ENCODE measurements at places on chromosomes 7 and 10. TPM values are rescaled to one million over a fixed set of nuclear protein-coding genes. Genes with fewer than 3 reads are reported as not detected.

The FEZF1 gene
- not detected for total RNA-seq

The CH25H gene
- total RNA-seq: 2.0 TPM

The KLF14 gene
- total RNA-seq: 0.15 TPM

The TSPAN12 gene
- total RNA-seq: 11.3 TPM

The ZC3HAV1L gene
- total RNA-seq: 12.5 TPM

The METTL27 gene
- total RNA-seq: 1.6 TPM

The APBB1IP gene
- total RNA-seq: 3.5 TPM

The IKZF5 gene
- total RNA-seq: 17.7 TPM

The SCIN gene
- 4.7 TPM for total RNA-seq

The BMPER gene
- 1.6 TPM for total RNA-seq

The ZNF365 gene
- 0.16 TPM for total RNA-seq

- no peak for DNase-seq
- no peak overlapping the region for H3K27ac ChIP-seq
Measured at GRCh38 chr10:112852306-112852705, 97.7 kb upstream of the TCF7L2 start.

DNA sequence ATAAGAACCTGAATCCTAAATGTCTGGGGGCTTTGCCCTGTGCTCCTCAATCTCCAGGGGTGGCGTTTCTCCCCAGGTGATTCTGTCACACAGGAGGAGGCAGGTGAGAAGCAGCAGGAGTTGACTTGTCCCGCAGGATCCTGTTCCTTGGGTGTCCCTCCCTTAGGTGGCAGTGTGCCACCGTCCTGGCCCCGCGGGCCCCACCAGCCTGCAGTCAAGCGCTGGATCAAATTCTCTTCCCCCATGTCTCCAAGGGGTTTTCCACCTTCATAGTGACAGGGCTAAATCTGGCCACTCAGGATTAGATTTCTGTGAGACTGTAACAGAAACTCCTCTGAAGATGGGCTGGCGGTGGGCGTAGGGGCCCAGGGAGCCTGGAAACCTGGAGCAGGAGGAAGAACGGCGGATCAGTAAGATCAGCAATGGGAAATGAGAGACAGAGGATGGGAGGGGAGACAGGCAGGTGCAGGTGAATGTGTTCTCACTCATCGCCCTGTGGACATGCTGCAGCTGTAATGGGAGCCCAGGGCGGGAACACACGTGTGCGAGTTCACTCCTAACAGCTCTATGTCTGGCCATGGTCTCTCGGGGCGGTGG, 329.2 kb upstream of the COBL start:
- H3K36me3 ChIP-seq: no peaks in the 10 kb centered on the region
- no peak overlapping the region for H3K4me3 ChIP-seq
- no peak for DNase-seq

- H3K4me1 ChIP-seq: no peaks in the 10 kb centered on the region
- H3K27ac ChIP-seq: no peak overlapping the region
- DNase-seq: no peak
- H3K4me3 ChIP-seq: no peak overlapping the region
- H3K27me3 ChIP-seq: no peaks in the 10 kb centered on the region
- H3K36me3 ChIP-seq: no peaks in the 10 kb centered on the region
Measured at GRCh38 chr10:84798312-84798711, 469.9 kb downstream of the CCSER2 start.

GRCh38 chr10:12344375-12345110, 4.8 kb upstream of the CAMK1D start:
- H3K4me3 ChIP-seq: no peak overlapping the region
- no peaks in the 10 kb centered on the region for H3K27me3 ChIP-seq
- H3K36me3 ChIP-seq: no peaks in the 10 kb centered on the region
- H3K27ac ChIP-seq: no peak overlapping the region
- no peak for DNase-seq

DNA sequence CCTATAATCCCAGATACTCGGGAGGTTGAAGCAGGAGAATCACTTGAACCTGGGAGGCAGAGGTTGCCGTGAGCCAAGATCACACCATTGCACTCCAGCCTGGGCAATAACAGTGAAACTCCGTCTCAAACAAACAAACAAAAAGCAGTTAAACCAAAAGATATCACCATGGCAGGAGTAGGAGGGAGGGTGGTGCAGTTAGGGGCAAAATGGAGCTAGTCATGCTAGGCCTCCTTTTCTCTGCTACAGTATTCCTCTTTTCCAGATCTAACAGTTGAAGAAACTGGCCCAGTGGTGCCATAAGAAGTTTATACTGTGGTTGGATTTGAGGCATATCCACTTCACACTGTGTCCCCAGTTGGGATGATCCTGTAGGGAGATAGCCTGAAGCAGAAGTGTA, 261.6 kb downstream of the SKIDA1 start:
- no peak overlapping the region for H3K4me3 ChIP-seq
- no peaks in the 10 kb centered on the region for H3K36me3 ChIP-seq
- H3K27ac ChIP-seq: no peak overlapping the region
- peaks cover 3% of the 10 kb centered on the region for H3K4me1 ChIP-seq

DNA sequence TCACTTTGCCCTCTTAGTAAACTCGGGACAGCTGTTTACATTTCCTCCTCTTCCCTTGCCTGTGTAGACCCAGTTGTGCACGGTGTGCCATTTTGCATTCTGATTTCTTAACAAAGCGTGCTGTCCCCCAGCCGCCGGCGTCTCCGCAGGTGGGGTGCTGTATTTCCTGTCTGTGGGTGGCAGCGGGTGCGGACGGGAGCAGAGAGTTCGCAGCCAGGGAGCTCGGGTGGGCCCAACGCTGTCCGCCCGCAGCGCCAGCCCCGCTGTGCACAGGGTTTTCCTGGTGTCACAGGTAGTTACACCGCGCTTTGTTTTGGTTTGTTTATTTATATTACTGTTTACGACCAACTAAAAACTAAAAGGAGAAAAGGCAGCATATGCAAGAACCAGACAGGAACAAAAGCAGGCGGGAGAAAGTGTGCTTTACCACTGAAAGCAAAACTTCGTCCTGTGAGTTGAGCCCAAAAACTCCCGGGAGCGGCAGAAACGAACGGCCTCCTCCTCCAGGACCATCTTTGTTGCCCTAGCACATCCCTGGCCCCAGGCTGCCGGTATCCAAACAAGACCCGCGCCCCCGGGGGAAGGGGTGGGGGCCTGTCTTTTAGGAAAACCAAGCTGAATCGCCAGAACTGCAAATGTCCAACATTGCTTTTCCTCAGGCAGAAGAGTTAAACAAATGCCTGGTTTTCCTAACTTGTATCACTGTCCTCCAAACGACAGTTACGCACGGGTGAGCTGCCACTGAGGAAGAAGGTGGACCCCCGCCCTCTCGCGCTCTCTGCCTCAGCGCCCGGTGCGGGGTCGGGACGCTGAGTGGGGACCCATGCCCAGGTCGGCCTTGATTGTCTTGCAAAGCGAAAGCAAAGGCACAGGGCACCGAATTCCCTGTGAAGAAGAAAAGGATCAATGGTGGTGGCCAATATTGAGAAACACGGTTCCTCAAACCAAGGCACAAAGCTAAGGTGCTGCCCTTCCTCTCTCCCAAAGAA, 45.9 kb upstream of the DRGX start:
- H3K36me3 ChIP-seq: no peaks in the 10 kb centered on the region
- no peaks in the 10 kb centered on the region for H3K4me1 ChIP-seq
- no peak overlapping the region for H3K27ac ChIP-seq
- no peak for DNase-seq
- H3K4me3 ChIP-seq: no peak overlapping the region

- no peak for DNase-seq
- H3K36me3 ChIP-seq: no peaks in the 10 kb centered on the region
- H3K27ac ChIP-seq: no peak overlapping the region
- H3K4me1 ChIP-seq: no peaks in the 10 kb centered on the region
Measured at GRCh38 chr7:124570558-124570957, 195.0 kb downstream of the GPR37 start.

DNA sequence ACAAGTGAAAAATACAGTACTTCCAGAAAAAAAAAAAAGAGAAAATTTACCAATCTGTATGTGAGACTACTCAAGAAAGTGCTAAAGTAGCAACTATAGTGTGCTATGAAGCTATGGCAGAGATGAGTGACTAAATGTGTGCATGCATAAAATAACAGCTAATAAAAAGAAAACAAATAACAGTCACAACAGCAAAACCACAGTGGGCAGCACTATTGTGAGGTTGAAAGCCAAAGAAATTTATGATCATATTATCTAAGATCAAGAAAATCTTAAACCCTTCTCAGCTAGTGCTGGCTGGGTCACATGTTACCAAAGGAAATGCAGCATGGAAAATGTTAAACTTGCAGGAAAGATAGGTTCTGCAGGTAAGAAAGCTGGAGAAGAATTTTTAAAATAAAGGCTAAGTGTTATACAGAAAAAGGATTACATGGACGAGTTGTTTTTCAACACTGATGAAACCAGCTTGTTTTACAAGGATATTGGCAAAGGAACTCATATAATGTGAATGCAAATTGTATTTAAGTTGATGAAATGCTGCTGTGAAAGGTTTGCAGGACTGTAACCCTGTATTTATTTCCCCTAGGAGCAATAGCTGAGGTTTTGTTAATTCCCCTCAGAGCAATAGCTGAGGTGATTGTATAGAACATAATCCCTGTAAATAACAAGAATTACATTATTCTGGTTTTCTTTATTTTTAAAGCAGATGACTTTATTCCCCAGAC, 15.6 kb upstream of the OR2A5 start:
- no peak overlapping the region for H3K4me3 ChIP-seq
- no peaks in the 10 kb centered on the region for H3K36me3 ChIP-seq
- no peak for DNase-seq
- no peaks in the 10 kb centered on the region for H3K27me3 ChIP-seq
- H3K27ac ChIP-seq: no peak overlapping the region
- no peaks in the 10 kb centered on the region for H3K4me1 ChIP-seq

- H3K4me3 ChIP-seq: no peak overlapping the region
- no peaks in the 10 kb centered on the region for H3K27me3 ChIP-seq
- DNase-seq: no peak
- no peaks in the 10 kb centered on the region for H3K4me1 ChIP-seq
- no peak overlapping the region for H3K27ac ChIP-seq
Measured at GRCh38 chr7:111900283-111900682, 305.9 kb downstream of the DOCK4 start.

DNA sequence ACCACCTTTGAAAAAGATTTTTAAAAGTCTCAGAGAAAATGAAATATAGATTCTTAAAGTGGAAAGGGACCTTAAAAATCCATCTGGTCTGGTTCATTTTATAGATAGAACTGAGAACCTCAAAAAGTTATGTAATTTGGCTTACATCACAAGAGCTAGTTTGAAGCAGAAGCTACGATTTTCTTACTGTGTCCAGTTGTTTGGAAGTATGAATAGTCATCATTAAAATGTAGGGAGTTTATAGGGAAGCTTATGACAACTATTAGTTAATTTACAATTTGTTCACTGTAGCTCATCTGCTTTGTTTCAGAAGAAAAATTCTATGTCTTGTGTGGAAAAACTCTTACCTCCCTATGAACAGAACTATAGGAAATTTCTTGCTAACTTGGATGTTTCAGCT, 26.9 kb downstream of the ZEB1 start:
- no peaks in the 10 kb centered on the region for H3K36me3 ChIP-seq
- H3K27me3 ChIP-seq: no peaks in the 10 kb centered on the region
- H3K27ac ChIP-seq: no peak overlapping the region

DNA sequence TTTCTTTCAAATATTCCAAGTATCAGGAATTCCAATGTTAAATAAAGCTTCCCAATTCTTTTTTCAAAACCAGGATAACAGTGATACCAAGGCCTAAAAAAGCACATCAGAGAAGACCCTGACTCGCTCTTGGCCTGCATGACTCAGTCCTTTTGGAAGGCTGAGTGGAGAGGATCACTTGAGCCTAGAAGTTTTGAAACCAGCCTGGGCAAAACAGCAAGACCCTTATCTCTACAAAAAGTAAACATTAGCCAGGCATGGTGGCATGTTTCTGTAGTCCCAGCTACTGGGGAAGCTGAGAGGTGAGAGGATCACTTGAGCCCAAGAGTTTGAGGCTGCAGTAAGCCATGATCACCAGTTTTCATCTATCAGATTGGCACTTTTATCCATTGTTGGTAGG, 18.7 kb downstream of the NFE2L3 start:
- H3K27me3 ChIP-seq: no peaks in the 10 kb centered on the region
- H3K36me3 ChIP-seq: no peaks in the 10 kb centered on the region
- DNase-seq: no peak
- H3K27ac ChIP-seq: no peak overlapping the region

GRCh38 chr10:103155471-103156085, 37.5 kb downstream of the NT5C2 start:
- H3K27ac ChIP-seq: no peak overlapping the region
- DNase-seq: no peak
- no peaks in the 10 kb centered on the region for H3K4me1 ChIP-seq

DNA sequence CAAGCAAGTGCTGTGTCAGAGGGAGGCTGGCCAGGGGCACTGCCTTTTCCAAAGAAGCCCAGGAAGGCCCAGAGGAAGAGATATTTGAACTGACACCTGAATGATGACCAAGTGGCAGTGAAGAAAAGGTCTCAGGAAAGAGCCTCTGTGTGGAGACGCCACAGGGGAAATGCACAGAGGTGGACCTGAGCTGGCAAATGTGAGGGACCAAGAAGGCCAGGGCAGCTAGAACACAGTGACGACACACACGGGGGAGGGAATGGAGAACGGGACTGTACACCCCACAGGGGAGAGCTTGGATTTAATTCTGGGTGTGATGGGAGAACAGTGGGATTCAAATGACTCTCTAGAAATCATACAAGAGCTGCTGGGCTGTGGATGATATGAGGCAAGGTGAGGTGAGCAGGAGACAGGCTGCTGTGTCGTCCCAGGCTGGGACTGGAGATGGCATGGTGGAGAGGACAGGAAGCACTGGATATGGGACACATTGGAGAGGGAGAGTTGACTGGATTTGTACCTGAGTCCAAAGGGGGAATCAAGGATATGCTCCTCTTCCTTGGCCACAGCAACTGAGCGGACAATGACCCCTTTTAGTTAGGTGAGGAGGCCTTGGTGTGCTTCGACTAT, 84.2 kb upstream of the DDC start:
- H3K4me3 ChIP-seq: no peak overlapping the region
- H3K4me1 ChIP-seq: no peaks in the 10 kb centered on the region
- H3K27me3 ChIP-seq: no peaks in the 10 kb centered on the region
- H3K36me3 ChIP-seq: no peaks in the 10 kb centered on the region

DNA sequence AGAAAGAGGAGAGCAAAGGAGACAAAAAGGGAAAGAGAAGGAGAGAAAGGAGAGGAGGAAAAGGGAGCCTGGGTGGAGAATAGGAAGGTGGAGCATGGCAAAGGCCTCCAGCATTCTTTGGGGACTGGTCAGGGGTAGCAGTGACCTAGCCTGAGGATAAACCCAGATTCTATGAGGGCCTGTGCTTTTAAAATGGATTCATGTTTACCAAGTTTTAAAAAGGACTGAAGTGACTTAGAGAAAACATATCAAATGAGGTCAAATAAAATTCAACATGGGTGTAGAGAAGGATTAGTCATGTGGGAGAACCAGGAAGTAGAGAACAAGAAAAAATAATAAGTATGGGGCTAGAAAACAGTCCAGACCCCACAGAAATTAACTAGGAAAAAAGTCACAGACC, 20.7 kb downstream of the CREB3L2 start:
- no peak overlapping the region for H3K4me3 ChIP-seq
- H3K27me3 ChIP-seq: no peaks in the 10 kb centered on the region
- no peak for DNase-seq
- H3K36me3 ChIP-seq: no peaks in the 10 kb centered on the region
- H3K4me1 ChIP-seq: peaks cover 30% of the 10 kb centered on the region

DNA sequence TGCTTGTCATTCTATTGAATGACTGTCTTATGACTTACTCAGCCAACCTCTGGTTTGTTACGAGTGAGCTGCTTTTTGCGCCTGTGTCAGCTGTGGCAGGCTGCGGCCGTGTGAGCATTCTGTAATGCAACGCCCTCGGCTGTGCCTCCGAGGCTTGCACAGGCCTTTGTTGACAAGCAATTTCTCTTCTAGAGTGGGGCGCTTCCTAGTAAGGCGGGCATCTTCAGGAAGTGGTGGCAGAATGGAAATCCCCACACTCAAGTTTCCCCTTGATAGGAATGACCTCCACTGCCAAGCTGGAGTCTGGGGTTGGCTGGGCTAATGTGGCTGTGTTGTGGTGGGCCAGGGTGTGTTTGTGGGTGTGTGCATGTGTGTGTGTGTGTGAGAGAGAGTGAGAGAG, 20.2 kb upstream of the TMEM178B start:
- H3K36me3 ChIP-seq: no peaks in the 10 kb centered on the region
- H3K27me3 ChIP-seq: no peaks in the 10 kb centered on the region
- no peaks in the 10 kb centered on the region for H3K4me1 ChIP-seq
